ENCODE measurements at places on chromosomes 2 and 18. TPM values are rescaled to one million over a fixed set of nuclear protein-coding genes. Genes with fewer than 3 reads are reported as not detected.

- DNase-seq, result no peak
These were observed 19.8 kb upstream of the SMAD4 start for GRCh38 chr18:51010218-51010617.

GRCh38 chr2:25309402-25309801 lies 32.3 kb downstream of the DNMT3A start:
- no peak for DNase-seq

DNA sequence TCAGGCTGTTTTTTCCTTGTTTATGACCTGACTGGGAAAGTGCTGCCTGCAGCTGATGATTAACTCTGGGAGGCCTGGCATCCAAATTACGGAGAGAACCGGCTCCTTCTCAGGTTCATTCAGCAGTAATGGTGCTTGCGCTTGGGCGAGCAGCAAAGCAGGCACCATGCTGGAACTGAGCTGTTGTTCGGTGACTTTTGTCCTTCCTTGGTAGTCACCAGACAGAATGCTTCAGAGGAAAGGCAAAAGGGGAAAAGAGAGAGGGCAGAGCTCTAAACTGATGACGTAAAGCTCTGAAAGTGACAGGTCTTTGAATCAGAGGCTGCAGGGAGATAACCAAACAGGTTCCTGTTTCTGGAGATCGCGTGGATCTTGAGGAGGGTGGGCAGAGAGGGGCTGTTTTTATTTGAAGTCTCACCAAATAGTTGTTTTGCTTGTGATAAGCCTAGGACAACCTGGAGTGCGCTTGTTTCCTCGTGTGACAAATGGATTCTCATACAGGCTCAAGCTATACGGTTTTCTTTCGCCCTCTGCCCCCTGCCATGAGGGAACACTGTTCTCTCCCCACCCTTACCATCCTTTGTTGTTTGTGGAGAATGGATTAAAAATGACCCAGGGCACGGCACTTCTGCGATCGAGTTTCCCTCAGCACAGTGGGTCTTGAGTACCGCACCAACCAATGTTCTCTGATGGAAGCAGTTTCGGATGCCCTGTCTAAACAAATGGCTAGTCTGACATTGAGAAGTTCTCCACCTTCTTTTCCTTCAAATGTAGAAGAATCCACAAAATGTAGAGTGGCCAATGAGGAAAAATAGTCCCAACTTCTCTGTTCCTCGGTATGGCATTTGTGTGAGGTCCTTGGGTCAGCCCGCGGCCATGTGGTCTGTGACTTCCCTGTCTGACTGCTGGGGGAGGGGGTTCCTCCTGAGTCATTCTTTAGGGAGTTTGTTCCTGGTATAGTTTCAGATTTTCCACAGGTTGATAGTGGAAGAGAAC lies 1.3 kb downstream of the RASGRP3 start:
- no peak for DNase-seq

DNA sequence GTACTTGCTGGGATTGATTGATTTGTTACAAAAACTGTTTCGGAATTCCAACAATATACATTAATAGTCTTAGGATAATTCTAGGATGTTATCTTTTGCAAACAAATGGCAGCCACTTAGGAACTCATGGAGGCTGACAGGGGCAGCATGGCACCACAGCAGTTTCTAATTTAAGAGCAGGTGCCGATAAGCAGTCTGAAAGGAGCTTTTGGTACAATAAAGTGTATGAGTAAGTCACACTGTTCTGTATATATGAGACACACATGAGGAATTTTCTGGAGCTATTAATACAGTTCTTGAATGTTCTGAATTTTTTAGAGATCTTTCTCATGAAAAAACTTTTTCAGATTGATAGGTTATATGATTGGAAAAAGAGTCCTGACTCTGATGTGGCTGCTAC lies 52.2 kb downstream of the EIF5B start:
- no peak for DNase-seq

The NPAS2 gene
- 10.6 TPM for polyA plus RNA-seq

DNA sequence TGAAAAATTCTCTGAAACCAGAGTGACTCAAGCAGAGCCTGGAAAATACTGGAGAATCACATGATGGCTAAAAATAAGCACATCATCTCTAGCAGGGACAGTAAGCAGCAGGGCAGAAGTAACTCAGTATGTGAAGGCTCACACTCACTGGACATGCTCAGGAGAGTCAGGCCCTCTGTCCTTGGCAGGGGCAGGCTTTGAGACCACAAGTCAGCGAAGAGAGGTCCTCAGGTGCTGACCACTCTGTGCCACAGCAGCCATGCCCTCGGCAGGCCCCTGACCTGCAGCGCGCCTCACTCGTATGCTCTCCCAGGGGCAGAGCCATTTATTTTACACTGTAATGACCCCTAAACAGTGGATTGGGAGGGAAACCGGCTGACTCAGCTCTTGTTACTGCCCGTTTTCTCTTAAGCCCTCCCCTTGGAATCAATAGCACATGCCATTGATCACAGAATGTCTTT lies 76.8 kb downstream of the MAPRE2 start:
- peak; percentile 54 for DNase-seq

- DNase-seq, result no peak
These were observed 46.4 kb downstream of the COMMD1 start for GRCh38 chr2:61951881-61952280.
